Mucosa of descending colon (tissue), 3 donors: ENCODE measurements at places on chromosomes 7 and 10. TPM values are rescaled to one million over a fixed set of nuclear protein-coding genes. Genes with fewer than 3 reads are reported as not detected.

- DNase-seq = no peak
These were observed 136.9 kb downstream of the KCNMA1 start for GRCh38 chr10:77500754-77501151.

The OR2A12 gene
- not detected for total RNA-seq

The WNT8B gene
- total RNA-seq = not detected

DNA sequence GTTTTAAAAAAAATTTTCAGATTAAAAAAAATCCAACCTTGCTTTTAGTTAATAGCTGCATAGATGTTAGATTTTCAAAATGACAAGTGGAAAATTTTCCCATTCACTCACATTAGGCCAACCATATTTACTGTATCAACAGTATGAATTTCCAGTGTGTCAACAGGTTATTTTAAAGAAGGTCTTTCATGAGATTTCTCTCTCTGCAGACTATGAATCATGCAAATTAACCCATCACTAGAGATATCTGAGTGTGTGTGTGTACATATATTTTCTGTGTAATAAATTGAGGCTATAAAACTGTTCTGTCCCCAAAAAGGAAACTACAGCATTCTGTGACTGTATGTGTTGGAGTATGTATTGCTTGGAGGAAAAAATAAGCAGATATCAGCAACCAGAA, 305.6 kb downstream of the ARL4A start:
- no peak for DNase-seq

DNA sequence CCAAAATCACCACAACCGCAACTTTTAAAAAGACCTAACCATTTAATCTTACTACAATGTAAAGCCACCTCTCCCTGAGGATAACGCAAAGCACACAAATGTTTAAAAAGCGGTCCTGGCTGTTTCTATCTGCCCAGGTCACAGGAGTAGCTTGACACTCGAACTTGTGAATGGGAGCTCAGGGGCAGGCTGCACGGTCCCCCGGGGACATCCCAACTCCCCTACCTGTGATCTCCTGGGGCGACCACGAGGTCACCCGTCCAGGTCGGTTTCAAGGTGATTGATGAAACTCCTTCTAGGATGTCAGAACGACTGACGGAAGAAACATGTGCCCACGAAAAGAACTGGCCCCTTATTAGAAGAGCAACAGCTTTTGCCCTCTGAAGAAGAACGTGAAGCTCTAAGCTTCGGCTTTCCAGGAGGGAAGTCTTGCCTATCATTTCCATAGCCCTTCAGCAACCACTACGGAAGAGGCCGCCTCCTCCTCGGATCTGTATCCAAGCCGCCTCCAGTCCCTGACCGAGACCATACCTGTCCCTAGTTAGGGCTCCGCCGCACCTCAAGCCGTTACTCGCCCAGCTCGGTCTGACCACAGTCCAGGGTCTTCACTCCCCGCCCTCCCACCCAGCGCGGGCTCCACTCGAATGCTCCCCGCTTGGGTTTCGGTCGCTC, 459 bp downstream of the CYCS start:
- no peak for DNase-seq

GRCh38 chr10:116060864-116061263, 212.1 kb downstream of the GFRA1 start:
- no peak for DNase-seq

The COL28A1 gene
- 2.9 TPM for total RNA-seq

DNA sequence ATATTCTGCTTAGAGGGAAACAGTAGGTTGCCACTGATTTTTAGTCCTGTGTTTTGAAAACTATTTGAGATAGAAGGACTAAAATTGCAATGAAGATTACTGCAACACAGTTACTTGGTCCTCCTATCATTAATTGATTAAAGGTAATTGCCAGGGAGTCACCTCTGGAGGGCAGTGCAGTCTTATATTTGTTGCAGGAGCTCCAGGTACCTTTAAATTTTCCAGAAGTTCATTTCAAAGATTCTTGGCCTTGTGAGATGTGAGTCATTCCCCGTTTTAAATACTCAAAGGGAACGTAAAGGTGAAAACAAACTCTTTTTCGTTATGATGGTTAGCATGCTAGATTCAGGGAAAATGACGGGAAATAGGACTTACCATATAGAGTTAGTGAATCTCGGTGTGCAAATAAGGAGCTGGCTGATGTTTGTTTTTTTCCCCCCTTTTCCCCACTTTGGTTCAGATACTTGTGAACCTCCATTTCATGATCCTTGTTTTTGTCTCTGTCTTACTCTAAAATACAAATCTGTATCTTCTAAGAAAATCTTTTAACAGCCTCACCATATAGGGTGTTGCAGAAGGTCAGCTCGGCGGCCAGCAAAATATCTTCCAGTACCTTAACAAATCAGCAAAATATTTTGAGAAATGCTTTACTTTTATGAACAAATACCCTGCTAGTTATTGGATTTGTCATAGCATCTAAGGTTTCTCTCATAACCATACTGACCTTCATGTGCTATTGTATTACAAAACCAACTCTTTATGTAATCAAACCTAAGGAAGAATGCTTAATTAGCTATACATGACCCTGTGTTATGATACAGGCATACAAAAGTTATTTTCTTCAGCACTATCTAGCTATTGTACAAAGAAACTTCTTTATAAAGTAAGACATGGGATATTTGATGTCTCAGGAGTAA, 143.0 kb upstream of the HDAC9 start:
- peak; percentile 50 for DNase-seq

DNA sequence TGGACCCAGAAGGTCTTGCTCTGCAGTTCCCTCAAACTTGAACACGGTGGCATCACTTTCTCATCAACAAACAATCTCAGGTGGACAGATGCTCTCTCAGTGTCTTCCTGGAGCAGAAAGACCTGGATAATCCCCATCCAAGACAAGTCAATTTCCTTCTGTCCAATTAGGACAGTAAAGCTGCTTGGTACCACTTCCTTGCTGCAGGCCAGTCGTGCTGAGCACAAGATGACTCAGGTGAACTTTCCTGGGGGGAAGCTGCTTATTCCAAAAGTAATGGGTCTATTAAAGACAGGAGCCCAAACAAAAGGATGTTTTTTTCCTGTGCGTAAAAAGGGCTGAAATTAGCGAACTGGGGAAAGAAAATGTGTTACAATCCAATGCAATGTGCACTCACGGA, 107.6 kb upstream of the AFAP1L2 start:
- no peak for DNase-seq

The LRRC17 gene
- 1.9 TPM for total RNA-seq

- no peak for DNase-seq
These were observed 60.4 kb downstream of the AFAP1L2 start for GRCh38 chr10:114343623-114344505.

- no peak for DNase-seq
These were observed 67.8 kb downstream of the EGFR start for GRCh38 chr7:55086413-55087201.

- DNase-seq = peak; percentile 68
These were observed 1.6 kb upstream of the IDI1 start for GRCh38 chr10:1050554-1050953.

DNA sequence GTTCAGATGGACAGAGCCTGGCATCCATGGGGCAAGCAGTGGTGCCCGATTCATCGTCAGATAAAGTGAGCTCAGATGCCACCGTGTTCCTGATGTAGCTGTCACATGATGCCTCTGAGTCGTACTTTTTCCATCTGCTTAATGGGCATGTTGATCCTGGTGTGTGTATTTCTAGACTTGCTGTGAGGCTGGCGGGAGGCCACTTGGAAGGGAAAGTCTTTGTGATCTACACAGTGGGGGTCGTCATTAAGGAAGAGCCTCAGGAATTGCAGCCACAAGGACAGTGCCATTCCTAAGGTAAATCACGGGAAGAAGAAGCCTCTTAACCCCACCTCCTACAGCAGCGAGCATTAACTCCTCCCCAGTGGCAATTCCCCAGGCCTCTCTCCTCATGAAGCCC, 63.0 kb downstream of the RGS10 start:
- DNase-seq = no peak

The HMX3 gene
- total RNA-seq = not detected

DNA sequence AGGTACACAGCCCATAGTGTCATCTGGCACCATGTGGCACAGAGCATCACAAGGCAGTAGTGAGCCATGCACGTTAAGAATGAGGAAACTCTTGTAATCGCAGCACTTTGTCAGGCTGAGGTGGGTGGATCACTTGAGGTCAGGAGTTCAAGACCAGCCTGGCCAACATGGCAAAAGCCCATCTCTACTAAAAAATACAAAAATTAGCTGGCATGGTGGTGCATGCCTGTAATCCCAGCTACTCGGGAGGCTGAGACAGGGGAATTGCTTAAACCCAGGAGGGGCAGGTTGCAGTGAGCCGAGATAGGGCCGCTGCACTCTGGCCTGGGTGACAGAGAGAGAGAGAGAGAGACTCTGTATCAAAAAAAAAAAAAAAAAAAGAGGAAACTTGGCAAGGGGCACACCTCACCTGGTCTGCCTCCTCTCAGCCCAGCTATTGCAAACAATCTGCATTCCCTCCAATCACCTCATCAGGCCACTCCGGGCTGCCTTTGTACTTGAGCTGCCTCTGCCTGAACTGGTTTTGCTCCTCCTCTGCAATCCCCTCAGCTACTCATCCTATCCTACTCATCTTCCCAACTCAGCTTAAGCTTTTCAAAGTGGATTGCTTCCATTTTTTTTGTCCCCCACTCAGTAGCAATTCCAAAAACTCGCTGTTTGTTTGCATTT, 46.0 kb upstream of the OPTN start:
- no peak for DNase-seq

DNA sequence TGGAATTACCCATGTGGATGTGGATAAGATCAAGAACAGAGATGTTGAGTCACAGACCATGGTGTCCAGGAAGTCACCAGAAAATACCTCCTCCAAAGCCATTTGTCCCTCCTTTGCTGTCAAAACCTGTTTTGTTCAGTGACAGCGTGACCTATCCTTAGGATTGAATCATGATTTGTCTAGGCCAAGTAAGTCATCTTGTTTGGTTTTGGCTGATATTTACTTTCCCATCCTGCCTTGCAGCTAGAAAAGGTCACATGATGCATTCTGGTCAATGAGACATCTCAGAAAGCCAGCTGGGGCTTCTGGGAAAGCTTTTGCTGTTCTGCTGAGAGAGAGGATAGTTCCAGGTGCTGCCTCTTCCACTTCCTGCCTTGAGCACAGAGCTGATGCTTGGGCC, 225.3 kb upstream of the ZMIZ1 start:
- no peak for DNase-seq

- DNase-seq = no peak
These were observed 314.6 kb downstream of the TNS3 start for GRCh38 chr7:47267346-47267745.

The GNAI1 gene
- total RNA-seq = 59.3 TPM

DNA sequence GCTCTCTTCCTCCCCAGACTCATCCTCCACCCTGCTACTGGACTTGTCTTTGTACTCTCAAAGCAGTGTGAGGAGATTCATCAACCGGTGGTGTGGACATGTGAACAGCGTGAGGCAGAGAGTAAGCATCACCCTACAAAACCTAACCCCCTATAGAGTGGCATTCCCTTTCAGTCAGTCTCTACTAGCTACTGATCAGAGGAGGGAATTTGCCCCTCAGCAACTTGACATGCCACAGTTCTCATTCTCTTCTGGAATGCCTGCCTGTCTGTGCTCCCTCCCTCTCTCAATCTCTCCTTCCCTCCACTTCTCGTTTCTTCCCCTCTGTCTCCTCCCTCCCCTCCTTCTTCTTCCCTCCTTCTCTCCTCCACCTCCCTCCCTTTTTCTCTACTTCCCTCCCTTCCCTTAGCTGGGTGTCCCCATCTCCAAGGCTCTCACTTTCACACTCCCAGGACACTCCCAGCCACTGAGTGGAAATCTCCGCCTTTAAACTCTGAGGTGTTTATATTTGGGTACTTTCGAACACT, 24.6 kb downstream of the H2AZ2 start:
- DNase-seq = no peak

The CAMK1D gene
- total RNA-seq = 48.5 TPM

The CCDC7 gene
- total RNA-seq = 14.2 TPM

DNA sequence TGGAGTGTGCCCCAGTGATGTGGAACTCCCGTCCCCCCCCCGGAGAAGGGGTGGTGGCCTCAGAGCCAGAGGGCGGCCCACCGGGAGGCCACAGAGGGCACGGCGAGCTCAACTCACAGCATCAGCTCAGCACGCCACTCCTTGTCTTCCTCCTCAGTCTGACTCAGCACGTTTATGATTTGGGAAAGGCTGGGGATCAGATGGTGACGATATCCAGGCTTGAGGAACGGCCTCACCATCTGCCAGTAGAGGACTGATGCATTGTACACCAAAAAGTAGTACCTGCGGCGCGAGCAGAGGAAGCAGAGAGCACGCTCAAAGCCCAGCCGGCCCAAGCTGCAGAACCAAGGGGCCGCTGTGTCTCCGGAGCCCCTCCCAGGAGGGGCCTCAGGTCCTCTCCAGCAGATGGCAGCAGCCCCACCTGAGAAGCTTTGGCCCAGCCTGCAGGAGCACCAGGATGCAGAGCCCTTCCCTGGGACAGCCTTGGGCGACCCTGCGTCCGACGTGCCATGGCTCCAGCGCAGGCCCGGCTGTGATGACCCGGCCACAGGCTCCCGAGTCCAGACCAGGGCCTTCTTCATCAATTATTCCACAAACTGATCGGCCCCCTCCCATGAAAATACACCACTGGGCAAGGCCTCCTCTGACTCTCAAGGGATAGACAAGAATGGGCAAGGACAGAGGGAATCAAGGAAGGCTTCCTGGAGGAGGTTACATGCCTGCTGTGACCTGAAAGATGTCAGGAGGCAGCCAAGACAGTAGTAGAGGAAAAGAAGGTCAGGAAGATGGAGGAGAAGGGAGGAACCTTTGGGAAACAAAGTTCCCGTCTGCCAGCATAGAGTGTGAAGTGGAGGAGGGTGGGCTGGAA, 3.7 kb downstream of the CFAP46 start:
- DNase-seq = peak; percentile 25

DNA sequence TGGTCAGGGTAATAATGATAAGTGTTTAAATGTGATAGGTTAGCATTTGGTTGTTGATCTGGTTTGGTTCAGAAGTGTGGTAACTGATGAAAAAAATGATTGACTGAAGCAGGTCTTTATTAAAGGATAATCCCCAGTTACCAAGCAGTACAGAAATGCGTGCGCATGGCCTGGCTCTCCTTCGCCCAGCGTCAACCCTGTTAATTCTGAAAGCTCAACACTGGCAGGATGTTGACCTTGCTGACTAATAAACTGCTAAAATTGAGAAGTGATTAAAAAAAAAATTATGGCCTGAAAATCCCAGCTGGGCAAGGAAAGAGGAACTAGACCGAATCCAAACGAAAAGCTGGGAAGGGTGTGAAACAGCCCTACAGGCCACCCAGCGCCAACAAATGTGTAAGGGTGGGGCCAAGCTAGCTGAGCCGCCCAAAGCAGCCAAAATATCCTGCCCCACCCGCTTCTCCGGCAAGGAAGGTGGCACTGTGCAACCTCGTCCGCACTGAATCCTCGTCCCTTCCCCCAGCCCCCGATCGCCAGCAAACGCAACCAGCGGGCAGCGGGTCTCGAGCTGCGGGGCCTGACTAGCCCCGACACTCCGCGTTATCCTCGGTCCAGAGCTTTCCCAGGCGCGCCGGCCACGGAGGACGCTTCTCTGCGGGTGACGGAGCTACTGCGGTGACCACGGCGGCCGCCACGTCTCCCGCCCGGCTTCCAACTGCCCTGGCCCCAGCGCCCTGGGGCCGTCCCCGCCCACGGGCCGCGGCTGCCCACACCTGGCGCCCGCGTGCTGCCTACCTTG, 561 bp downstream of the SHTN1 start:
- DNase-seq = peak; percentile 77

The LDB1 gene
- total RNA-seq = 32.3 TPM

- DNase-seq = peak; percentile 75
These were observed 739 bp downstream of the CASP7 start for GRCh38 chr10:113680190-113681111.

GRCh38 chr10:91700273-91700672, 67.4 kb upstream of the PPP1R3C start:
- DNase-seq = no peak
